ENCODE measurements at places on chromosomes 11 and 22.

DNA sequence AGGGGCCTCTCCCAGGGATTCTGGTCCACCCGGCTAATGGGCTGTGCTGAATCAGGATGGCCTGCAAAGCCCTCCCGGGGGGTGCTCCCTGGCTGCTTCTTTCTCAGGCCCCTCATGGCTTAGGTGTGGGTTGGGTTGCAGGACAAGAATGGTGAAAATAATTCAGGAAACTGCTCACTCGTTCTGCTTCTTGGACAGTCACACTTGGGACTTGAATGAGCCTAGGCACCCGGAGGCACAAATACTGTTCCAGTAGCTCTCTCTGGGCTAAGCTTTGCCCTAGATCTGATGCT, 83.2 kb downstream of the TRIM29 start:
- DNase-seq: no peak

- no peak for DNase-seq
These were observed 56.9 kb downstream of the MICAL2 start for GRCh38 chr11:12167061-12168000.

DNA sequence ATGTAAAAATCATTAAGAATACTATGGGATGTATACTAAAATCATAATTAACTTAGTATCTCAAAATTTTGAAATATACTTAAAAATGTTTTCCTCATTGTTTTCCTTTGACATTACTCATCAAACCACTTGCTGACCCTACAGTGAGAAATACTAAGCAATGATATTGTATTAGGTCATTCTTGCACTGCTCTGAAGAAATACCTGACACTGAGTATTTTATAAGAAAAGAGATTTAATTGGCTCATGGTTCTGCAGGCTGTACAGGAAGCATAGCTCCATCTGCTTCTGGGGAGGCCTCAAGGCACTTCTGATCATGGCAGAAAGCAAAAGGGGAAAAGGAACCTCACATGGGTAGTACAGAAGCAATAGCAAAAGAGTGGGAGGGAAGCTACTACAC, 950.9 kb upstream of the CHORDC1 start:
- no peak for DNase-seq

GRCh38 chr22:31347251-31348008, 1.3 kb upstream of the PATZ1 start:
- DNase-seq: peak; percentile 49

DNA sequence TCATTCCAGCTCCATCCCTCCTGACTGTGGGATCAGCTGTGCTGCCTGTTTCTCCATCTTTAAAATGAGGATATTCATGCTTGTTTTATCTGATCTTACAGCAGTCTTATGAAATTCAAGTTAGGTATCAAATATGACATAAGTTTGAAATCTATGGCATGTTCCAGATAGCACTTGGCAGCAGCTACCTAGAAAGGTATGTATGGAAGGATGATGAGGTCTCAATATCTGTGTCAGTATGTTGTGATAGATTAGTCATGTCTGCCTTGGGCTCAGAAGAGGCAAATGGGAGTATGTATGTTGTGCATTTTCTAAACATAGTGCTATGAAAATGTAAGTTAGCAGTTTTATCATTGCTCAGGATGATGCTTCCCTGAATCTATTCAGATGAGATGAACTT, 122.1 kb downstream of the NAV2 start:
- DNase-seq: no peak

- DNase-seq: peak; percentile 44
These were observed 1.6 kb upstream of the IFITM1 start for GRCh38 chr11:312092-312816.

DNA sequence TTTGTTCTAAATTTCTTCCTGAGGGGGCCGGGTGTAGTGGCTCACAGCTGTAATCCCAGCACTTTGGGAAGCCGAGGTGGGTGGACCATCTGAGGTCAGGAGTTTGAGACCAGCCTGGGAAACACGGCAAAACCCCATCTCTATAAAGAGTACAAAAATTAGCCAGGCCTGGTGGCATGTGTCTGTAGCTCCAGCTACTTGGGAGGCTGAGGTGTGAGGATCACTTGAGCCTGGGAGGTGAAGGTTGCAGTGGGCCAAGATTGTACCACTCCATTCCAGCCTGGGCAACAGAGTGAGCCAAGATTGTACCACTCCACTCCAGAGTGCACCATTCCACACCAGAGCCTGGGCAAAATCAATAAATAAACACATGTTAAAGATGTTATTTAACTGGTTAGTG, 20.6 kb upstream of the TOP3B start:
- no peak for DNase-seq

DNA sequence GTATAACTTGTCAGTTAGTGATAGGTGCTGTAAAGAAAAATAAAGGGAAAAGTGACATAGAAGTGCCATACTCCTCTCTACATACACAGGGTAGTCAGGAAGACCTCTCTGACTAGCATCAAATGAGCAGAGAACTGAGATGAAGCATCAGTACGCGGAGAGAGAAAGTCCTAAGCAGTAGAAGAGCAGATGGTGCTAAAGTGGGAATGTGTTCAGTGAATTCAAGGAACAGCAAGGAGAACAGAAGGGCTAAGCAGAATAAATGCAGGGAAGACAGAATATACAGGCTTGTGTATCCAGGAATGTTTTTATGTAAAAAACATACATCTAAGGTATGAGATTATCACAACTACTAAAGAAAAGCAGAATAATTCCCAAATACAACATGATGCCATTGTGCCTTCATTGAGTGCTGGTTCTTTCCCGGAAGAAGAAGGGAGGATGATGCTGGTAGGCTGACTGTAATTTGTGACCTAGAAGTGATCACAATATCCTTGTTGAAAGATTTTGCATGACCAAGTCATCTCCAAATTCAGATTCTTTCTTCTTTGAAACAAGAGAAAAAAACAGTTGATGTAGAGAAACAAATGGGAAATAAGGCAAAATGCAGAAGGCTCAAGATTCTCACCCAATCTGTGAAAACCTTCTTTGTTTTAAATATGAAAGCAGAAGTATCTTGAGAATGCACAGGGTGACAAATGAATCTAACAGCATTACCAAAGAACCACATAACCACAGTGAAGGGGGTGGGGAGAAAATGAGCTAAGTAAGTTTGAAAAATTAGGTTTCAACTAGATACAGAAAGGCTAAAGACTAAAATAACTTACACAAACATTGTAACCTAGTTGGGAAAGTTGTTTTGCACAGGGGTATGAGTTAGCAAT, 20.5 kb downstream of the MRE11 start:
- peak; percentile 38 for DNase-seq

- DNase-seq: no peak
These were observed 120.3 kb upstream of the ANO1 start for GRCh38 chr11:69957849-69958248.

DNA sequence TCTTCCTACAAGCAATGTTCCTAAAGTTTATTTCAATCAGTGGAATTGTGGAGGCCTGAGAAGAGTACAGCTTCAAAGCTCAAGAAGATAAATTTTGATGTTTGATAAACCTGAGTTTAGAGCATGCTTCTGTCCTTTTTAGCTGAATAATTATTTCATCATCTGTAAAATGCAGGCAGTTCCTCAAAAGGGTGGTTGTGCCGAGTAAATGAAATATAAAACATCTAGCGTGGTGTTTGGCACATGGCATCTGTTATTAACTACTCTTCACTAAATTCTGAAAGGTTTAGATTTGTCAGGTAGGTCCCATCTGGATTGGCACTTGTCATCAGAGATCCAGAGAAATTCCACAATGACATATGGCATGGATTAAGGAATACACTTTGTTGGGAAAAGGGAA, 155.1 kb downstream of the DDX10 start:
- no peak for DNase-seq

- no peak for DNase-seq
These were observed 4.5 kb upstream of the CCDC81 start for GRCh38 chr11:86370171-86370570.

Measured in CD4-positive, alpha-beta T cell treated with Interleukin-10 for 1 hour (primary cell).